ENCODE measurements at places on chromosomes 4 and X. TPM values are rescaled to one million over a fixed set of nuclear protein-coding genes. Genes with fewer than 3 reads are reported as not detected.
A peak's percentile ranks its signal among the peaks of the same experiment; 100 is the strongest.

The SRPX2 gene
- polyA plus RNA-seq: 18.3 TPM

The PNMA6F gene
- 0.40 TPM for polyA plus RNA-seq

The KLHL34 gene
- 0.16 TPM for polyA plus RNA-seq

The NMU gene
- polyA plus RNA-seq: 0.31 TPM

The ART3 gene
- 0.16 TPM for polyA plus RNA-seq

GRCh38 chr4:137470806-137471205, 61.5 kb downstream of the PCDH18 start:
- no peak overlapping the region for H3K27ac ChIP-seq
- H3K27me3 ChIP-seq: no peaks in the 10 kb centered on the region
- H3K4me1 ChIP-seq: no peaks in the 10 kb centered on the region
- DNase-seq: no peak

GRCh38 chr4:140135529-140136088, 18.4 kb downstream of the MAML3 start:
- peak; percentile 46 for DNase-seq
- H3K27ac ChIP-seq: peak overlapping the region; percentile 1
- H3K4me3 ChIP-seq: no peak overlapping the region
- H3K27me3 ChIP-seq: no peaks in the 10 kb centered on the region

- no peaks in the 10 kb centered on the region for H3K36me3 ChIP-seq
- peaks cover 27% of the 10 kb centered on the region for H3K4me1 ChIP-seq
- H3K27me3 ChIP-seq: no peaks in the 10 kb centered on the region
- no peak overlapping the region for H3K4me3 ChIP-seq
- no peak overlapping the region for H3K27ac ChIP-seq
- DNase-seq: no peak
Measured at GRCh38 chr4:139978692-139979091, 175.3 kb downstream of the MAML3 start.

- H3K27ac ChIP-seq: peak overlapping the region; percentile 95
- H3K36me3 ChIP-seq: no peaks in the 10 kb centered on the region
- no peak overlapping the region for H3K4me3 ChIP-seq
Measured at GRCh38 chr4:151323667-151324066, 1.7 kb downstream of the SH3D19 start.

GRCh38 chr4:133493776-133494175, 344.7 kb downstream of the PCDH10 start:
- no peak overlapping the region for H3K4me3 ChIP-seq
- H3K27me3 ChIP-seq: no peaks in the 10 kb centered on the region
- no peaks in the 10 kb centered on the region for H3K4me1 ChIP-seq
- H3K36me3 ChIP-seq: no peaks in the 10 kb centered on the region

Measured in adrenal gland (tissue), 19 donors.